Endothelial cell (in vitro differentiated cells): ENCODE measurements at places on chromosomes 16 and 17.

DNA sequence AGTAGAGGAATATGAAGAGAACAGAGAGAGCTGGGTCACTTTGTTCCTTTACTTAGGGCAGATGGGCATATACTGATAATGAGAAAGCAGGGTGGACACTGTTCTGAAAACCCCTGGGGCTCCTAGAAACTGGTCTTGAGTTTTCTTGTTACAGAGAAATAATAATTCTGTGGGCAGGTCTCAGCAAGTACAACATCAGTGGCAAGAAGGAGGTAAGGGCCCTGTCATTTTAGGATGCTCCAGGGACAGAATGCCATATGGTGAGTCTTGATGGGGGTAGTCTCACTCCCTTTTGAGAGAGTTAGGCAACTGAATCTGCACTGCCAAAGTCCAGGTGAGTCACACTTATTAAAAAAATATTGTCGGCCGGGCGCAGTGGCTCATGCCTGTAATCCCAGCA is 102.3 kb downstream of the KCNJ2 start:
- no peak for DNase-seq

DNA sequence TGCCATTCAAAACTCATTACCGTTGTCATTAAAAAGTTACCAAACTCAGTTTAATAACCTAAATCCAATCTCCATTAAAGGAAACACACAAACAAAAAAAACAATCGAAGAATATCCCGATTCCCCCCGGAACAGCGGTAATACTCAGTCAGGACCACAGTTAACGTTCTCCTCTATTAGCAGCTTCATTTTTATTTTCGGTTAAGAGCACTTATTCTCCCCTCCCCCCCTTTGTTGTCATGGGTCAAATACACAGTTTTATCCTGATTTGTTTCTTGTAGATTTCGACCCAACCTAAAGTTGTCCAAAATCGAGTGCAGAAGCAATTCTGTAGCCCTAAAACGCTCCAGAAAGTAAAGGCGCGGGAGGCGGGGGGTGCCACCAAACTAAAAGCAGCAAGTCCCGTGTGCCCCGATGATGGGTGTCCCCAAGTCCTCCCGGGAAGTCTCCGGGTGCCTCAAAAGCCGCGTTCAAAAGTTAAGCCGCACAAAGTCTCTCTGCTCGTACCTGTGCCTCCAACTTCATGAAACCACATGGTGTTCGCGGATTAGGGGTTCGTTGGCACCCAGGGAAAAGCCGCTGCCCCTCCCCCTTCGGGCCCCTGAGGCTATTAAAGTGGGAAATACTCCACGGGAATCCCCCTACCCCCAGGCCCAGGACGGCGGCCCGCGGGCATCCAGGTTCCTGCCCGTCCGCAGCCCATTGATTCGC is 996 bp downstream of the SUMO2 start:
- no peak for DNase-seq

GRCh38 chr17:62112229-62112628 is 47.2 kb upstream of the MED13 start:
- DNase-seq, result no peak

GRCh38 chr16:81275795-81276194 is 37.3 kb downstream of the BCO1 start:
- no peak for DNase-seq

DNA sequence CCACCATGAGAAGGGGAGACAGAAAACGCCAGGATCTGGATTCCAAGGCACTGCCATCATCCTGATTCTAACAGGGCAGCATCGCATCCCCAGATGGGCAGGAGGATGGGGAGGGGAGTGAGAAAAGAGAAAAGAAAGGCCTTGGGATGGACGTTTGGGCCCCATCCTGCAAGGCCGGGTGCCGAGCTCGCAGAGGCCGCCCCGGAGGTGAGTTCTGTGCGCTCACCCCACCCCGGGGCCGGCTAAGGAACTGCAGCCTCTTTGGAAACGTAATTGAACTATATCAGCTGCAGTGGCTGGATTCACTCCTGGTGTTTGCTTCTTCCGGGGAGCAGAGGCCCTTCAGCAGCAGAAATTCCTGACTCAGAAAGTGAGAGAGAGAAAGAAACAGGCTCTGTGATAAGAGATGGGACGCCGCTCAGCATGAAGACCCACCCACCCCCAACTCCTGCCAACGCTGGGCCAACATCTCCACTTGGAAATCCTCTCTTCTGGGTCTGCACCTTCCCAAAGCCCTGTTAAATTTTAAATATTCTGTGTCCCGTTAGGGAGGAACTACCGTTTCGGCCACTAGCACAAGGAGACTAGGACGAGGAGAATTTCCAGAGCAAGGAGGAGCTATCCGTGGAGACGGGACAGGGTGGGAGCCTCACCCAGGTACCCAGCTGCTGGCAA is 8.5 kb upstream of the SSTR2 start:
- peak; percentile 68 for DNase-seq

DNA sequence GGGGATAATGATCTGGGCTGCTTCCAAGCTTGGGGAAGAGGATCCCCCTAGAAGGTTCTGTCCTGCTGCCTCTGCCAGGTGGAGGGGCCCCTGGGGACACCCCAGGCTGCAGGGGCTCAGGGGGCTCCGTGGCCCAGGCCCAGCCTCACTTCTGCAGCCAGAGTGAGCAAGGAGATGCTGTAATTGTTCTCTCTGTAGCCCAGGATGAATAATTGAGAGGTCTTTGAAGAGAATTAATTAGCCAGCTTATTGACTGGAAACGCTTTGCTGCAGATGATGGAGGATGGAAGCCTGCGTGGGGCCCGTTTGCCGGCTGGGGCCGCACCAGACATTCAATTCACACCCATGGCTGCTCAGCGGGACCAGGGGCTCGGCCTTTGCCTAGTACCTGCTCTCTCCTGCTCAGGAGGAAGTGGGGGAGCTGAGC is 38.5 kb downstream of the TMEM235 start:
- no peak for DNase-seq

DNA sequence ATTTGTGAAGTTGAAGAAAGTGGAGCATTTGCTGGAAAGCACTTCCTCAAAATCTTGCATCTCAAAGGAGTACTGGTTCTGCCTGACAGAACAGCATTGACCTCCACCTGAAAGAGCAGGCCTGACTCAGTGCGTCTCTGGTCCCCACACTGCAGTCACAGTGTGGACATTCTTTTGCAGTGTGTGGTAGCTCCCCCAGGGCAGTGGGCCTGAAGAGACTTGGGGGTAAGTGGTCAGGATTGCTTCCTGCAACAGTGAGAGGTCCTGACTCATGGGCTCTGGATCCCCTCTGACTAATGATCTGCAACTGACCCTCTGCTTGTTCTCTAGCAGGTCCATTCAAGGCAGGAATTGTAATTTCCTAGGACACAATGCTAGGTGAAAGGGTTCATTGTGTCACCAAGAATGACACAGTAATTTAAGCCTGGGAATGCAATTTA is 204.9 kb upstream of the KCNJ16 start:
- no peak for DNase-seq

DNA sequence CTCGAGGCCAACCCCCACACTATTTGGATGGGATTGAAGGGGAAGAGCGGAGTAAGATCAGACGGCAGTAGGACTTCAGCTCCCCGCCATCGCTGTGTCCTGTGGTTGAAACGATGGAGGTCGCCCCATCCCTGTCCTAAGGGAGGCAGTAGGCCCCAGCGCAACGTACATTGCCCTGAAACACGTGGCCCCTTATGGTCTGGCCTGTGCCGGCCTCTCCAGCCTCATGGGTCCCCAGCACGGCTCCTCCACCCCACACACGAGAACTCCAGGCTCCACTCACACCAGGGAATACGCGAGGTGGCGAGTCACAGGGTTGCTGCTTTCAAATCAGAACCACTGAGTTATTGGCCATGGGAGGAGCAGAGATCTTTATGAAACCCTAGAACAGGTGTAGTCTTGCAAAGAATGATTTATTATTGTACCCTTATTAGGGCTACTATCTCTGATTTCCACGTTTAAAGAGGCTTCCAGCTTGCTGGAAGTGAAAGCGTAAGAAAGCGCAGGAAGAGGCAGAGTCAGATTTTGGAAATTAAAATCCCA is 669 bp upstream of the DCTPP1 start:
- DNase-seq, result no peak

GRCh38 chr17:77245162-77245926 is 104.6 kb downstream of the SEC14L1 start:
- no peak for DNase-seq

DNA sequence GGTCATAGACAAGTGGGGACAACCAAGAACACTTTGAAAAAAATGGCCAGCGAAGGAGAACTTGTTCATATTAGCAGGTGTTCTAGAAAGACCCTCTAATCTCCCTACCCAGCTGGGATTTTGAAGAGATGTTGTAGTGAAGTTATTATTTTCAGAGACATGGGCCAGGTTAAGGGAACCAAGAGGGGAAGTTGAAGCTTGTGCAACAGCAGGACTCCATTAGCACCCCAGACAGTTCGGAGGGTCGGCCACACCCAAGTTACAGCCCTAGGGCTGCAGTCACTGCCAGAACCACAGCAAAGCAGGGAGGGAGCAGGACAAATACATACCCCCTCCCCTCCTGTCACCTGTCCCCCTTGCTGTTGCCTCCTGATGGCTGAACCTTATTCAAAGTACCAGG is 42.3 kb downstream of the WSB1 start:
- no peak for DNase-seq

DNA sequence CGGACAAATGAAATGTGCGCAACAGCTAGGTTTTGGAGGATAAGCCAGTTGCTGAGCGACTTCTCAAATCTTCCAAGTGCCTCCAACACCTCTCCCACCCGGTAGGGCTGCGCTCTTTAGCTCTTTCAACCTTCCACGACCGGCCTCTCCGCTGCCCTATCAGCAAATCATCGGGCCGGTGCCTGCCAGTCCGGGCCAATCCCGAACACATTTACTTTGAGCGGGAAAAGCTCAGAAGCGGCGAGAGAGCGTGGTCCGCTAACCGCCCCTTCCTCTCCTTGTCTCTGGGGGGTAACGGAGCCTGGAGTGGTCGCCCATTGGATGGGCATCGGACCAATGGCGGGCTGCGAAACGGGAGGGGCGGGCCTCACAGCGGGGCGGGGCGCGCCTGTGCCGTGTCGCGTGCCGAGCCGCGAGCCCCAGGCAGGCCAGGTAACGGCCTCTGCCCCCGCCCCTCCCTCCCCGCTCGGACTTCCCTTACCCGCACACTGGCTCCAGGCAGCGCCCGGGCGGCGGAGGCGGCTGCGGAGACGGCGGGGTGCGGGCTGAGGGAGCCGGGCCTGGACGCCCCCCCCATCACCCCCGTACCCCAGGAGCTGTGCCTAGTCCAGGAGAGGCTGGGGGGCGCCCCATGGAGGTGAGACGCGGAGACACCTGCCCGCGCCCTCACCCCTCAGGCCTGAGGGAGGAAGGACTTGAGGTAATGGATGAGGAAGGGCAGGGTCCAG is at the start of gene MEIOC:
MEIOC (plus strand) TSS at position 486 of the 728 bp plus-strand sequence; CDS start at position 632, 146 bp downstream.
- peak; percentile 24 for DNase-seq

DNA sequence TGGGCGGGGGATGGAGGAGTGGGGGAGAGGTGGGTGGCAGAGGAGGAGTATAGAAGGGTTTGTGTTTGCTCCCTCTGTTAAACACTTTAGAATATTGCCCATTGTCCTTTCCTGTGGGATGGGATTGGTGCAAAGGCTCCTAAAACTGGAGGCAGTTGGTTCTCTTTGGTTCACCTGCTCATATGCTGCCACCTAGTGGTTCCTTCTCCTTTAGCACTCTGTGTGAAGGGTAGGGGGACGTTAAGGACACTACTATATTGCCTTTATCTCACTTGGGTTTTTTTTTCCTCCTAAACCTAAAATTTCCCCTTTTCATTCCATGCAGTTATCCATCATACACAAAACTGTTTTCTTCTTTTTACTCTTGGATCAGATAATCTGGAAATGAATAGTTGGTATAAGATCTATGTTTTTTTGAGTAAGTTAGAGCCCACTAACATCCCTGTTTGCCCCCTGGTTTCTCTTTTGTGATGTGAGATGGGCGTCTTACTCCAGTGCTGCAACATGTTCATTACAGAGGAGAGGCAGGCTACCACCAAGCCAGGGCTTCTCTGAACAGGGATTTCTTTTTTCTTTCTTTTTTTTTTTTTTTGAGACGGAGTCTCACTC is 23.8 kb downstream of the SNX11 start:
- peak; percentile 72 for DNase-seq
